ENCODE measurements at places on chromosomes 11 and 22. TPM values are rescaled to one million over a fixed set of nuclear protein-coding genes. Genes with fewer than 3 reads are reported as not detected.

The TEX54 gene
- total RNA-seq: not detected

DNA sequence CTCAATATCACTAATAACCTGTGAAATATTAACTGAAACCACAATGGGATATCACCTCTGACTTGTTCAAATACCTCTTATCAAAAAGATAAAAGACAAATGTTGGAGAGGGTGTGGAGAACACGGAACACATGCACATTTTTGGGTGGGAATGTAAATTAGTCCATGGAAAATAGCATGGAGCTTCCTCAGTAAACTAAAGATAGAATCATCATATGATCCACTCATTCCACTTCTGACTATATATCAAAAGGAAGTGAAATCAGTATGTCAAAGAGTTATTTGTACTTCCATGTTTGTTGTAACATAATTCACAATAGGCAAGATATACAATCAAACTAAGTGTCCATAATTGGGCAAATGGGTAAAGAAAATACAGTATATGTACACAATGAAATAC is 57.4 kb downstream of the TYR start:
- no peak for DNase-seq

DNA sequence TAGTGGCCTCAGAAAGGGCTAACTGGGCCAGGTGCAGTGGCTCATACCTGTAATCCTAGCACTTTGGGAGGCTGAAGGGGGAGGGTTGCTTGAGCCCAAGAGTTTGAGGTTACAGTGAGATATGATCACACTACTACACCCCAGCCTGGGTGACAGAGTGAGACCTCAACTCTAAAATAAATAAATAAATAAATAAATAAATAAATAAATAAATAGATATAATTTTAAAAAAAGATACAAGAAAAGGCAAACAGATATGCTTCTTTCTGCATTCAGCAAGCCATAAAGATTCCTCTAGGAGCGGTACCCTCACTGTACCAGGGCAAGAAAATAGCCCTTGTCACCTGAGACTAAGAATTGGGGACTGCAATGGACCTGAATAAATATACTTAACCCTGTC is 1.3 kb upstream of the RSPH14 start:
- DNase-seq: no peak

- DNase-seq: no peak
Measured at GRCh38 chr11:11588891-11589290, 32.9 kb downstream of the GALNT18 start.

The RIC3 gene
- 10.2 TPM for total RNA-seq

The FAM227A gene
- 2.3 TPM for total RNA-seq

The OR51B5 gene
- not detected for total RNA-seq

The ZP1 gene
- not detected for total RNA-seq

GRCh38 chr22:38504731-38505540 is 1.2 kb downstream of the DDX17 start:
- no peak for DNase-seq

DNA sequence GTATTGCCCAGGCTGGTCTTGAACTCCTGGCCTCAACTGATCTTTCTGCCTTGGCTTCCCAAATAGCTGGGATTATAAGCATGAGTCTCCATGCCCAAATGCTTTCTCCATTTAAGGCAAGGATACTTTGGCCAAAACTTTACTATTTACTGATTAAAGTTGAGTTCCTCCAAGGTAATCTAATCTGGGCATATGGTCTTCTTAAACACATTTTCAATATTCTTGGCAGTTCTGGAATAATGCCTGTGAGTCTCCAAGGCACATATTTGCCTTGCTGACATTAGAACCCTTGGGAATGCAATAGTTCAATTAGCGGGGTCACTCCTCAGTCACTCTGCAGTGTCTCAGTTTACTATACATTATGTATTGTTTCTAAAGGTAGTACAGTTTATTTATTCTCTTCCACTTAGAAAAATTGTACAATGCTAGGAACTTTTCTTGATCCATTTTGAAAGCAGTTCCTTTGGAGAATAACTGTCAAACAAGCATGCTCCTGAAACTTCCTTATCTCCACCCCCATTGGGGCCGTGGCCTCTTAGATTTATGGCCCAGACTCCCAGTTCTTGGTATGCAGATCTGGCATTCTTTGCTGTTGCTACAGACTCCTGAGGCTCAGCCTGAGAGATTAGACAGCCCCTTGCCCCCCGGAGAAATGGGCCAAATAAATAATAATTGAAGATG is 13.1 kb upstream of the RAB38 start:
- no peak for DNase-seq

The MAJIN gene
- total RNA-seq: 0.68 TPM

- DNase-seq: no peak
Measured at GRCh38 chr11:117239295-117239694, 6.8 kb downstream of the RNF214 start.

DNA sequence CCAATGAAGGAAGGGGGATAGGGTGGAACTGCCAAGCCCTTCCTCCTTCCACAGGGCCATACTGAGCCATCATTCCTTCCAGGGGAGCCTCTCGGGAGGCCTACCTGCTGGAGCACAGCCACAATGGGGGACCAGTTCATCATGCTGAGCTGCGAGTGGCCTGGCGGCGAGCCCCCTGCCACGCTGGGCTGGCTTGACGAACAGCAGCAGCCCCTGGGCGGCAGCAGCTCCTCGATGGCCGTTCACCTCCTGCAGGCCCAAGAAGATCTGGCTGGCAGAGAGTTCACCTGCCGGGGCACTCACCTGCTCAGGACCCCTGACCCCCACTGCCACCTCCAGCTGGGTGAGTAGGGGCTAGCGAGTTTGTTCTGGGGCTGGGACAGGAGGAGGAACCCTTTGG is 5.9 kb downstream of the VSIG10L2 start:
- DNase-seq: no peak

DNA sequence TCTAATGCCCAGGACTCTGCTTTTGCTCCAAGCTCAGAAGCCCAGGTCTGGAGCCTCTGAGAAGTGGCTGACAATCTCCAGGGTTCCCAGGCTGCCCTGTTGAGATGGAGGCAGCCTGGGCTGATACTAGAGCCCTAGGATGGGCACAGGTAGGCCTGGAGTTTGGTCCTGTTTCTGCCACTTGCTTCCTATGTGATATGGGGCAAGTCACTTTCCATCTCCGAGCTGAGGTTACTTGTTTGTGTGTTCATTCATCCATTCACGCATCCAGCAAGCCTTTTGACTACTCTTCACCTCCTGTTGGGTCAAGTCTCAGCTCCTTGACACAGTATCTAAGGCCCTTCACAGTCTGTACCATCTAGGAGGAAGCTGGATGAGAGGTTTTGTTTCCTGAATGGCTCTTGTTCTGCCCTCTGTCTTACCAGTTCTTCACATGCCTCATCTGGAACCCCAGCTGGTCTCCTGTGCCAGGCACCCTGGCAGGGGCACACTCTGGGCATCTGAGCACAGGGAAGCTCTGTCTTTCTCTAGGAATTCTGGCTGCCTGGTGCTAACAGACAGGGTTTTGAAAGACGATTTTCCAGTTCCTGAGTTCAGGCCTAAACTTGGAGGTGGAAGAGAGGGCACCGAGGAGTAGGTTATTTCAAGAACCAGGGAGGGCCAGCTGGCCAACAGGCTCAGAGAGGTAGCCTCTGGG is 53.2 kb upstream of the AMPD3 start:
- DNase-seq: no peak

- DNase-seq: no peak
Measured at GRCh38 chr22:39839204-39839603, 54.4 kb downstream of the ENTHD1 start.

- no peak for DNase-seq
Measured at GRCh38 chr11:91141655-91142054, 918.8 kb upstream of the CHORDC1 start.

GRCh38 chr22:50739279-50739691 is 1.3 kb downstream of the ACR start:
- no peak for DNase-seq

The TPBGL gene
- total RNA-seq: not detected

DNA sequence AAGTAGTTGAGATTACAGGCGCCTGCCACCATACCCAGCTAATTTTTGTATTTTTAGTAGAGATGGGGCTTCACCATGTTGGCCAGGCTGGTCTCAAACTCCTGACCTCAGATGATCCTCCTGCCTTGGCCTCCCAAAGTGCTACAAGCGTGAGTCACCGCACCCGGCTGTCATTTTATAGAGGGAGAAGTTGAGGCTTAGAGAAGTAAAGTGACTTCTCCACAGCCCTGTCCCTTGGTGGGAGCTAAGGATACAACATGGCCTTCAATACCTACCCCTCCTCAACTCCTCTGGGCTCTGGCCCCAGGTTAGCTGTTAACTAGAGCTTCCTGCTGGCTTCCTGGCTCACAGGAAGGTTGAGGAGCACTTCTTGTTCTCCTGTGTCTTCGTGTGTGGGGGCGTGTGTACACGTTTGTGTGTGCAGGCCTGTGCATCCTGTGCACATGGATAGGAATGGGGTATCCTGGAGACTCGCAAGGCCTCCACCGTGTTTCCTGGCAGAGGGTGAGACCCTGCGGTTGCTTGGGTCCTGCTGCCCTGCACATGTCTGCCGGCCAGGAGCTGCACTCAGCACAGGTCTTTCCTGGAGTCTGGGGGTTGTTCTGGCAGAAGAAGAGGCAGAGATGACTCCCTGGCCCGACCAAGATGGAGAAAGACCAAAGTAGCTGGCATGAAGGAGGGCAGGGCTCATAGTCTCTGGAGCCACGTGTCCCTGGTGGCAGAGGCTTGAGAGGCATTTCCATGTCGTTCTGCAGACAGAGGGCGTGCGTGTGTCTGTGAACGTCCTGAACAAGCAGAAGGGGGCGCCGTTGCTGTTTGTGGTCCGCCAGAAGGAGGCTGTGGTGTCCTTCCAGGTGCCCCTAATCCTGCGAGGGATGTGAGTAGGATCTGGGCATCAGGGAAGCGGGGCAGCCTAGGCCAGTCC is 2.4 kb downstream of the SIDT2 start:
- DNase-seq: no peak

The CHRM4 gene
- 0.29 TPM for total RNA-seq

DNA sequence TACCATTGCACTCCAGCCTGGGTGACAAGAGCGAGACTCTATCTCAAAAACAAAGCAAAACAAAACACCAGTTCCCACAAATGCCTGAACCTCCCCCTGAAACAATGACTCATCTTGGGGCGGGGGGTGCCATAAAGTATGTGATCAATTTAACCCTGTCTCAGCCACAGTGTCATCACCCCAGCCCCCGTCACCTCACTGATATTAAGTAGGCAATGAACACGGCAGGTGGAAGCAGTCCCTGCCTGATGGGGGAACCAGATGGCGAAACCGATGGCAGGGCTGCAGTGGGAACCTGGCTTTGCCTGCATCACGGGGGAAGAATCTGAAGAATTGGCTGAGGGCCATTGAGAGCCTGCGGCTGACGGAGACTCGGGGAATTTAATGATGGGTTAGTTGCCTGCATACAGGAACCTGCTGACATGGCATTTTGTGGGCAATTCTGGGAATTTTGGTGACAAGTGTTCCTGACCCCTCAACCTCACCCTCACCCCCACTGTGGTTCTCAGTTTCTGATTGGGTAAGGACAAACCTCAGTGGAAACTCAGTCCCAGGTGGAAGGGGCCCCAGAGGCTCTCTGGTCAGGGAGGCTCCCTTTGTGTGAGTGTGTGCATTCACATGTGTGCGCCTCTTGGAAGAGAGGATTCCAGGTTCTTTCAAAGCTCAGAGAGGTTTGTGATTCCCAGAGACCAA is 39.1 kb upstream of the SHISAL1 start:
- DNase-seq: peak; percentile 76
